Activated naive CD8-positive, alpha-beta T cell treated with anti-CD3 and anti-CD28 coated beads, Interleukin-2, amount 50 U/mL, for 24 hours (primary cell): ENCODE measurements at places on chromosomes 7 and 10.
A peak's percentile ranks its signal among the peaks of the same experiment; 100 is the strongest.

DNA sequence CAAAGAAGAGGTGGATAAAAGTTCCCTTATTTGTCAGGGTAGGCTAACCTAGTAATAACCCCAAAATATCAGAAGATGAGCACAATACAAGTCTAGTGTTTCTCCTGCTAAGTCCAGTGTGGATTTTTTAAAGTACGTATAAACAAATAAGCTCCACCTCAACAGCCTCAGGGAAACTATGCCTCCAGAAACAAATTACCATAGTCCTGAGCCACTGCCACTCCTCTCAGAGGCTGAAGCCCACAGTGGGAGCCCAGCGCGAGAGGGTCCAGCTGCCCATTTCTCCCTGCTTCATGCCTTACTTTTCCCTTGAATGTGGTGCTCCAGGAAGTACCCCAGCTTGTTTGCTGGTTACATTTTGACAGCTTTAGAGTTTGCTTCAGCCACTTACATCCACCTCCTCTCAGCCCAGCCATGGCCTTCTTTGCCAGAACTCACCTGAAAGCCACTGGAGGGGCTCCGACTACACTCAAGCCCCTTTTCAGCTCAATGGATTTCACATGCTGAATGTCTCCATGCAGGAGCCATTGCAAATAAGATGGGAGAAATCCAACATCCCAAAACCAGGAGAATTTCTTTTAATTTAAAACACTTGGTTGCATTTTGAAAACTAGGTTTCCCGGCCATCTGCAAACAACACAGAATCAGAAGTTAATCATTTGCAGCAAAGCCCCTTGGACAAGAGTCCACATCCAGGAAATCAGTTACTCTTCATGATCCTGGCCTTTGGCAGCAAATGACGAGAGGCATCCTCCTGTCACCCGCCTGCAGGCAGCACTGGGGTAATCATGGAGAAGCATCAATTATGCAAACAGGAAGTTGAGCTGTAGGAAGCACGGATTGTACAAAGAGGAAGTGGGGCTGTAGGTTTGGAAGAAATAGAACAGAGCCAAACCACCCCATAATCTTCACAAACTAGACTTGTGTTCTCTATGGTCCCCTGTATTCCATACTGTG is 138.1 kb downstream of the HERPUD2 start:
- H3K27me3 ChIP-seq: peaks cover 3% of the 10 kb centered on the region
- no peak overlapping the region for H3K27ac ChIP-seq
- DNase-seq: no peak

- H3K4me3 ChIP-seq: no peak overlapping the region
- DNase-seq: no peak
- no peaks in the 10 kb centered on the region for H3K4me1 ChIP-seq
Measured at GRCh38 chr10:99337311-99337811, 8.2 kb downstream of the CNNM1 start.

DNA sequence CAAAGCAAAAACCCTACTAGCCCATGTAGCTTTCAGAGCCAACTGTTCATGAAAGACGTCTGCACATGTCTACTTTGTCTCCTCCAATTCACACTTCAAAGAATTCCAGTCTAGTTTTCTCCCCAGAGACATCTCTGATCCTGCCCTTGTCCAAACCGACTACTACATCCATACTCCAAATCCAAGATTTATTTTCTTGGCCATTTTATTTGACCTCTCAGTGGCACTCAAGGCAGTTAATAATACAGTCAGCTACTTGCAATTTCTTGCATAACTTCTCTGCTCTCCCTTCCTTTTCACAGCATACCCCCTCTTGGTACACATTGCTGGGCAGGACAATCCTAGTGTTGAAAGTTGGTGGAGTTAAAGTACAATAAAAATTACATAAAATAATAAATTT is 170.9 kb upstream of the INHBA start:
- peaks cover 33% of the 10 kb centered on the region for H3K27me3 ChIP-seq
- peaks cover 56% of the 10 kb centered on the region for H3K4me1 ChIP-seq

DNA sequence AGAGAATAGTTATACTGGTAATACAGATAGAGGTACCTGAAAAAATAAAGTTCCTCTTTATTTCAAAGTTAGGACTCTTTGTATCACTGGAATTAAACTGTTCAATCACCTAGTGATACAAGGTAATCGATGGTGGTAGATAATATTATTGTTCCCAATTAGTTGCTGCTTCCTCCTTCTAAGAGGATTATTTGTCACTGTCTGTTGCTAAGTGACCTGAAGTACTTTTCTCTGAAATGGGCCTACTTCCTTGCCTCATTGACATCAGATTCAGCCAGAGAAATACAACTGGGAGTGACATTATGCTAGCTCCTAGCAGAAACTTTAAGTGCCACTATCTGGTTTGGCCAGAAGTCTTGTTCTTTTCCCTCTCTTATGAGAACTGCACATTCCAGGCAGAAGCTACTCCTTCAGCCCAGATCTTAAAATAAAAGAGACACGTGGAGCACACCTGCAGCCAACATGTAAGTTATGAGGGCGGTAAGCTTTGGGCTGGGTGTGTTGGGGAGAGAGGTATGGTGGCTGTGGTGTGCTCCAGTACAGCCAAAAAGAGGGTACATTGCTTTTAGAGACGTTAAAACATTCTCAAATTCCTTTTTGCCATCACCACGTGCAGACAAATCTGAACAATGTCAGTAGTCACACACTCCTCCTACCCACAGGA is 54.8 kb downstream of the MINDY3 start:
- H3K36me3 ChIP-seq: peaks cover 51% of the 10 kb centered on the region
- no peaks in the 10 kb centered on the region for H3K27me3 ChIP-seq
- no peak overlapping the region for H3K4me3 ChIP-seq
- DNase-seq: no peak
- H3K4me1 ChIP-seq: peaks cover 15% of the 10 kb centered on the region

GRCh38 chr7:22375359-22376048 is 18.6 kb upstream of the RAPGEF5 start:
- no peaks in the 10 kb centered on the region for H3K27me3 ChIP-seq
- no peak overlapping the region for H3K4me3 ChIP-seq
- H3K36me3 ChIP-seq: no peaks in the 10 kb centered on the region
- H3K4me1 ChIP-seq: no peaks in the 10 kb centered on the region

GRCh38 chr10:86400705-86401587 is 34.4 kb upstream of the GRID1 start:
- H3K27ac ChIP-seq: peak overlapping the region; percentile 71
- peak; percentile 79 for DNase-seq
- peak overlapping the region; percentile 79 for H3K4me3 ChIP-seq
- H3K27me3 ChIP-seq: no peaks in the 10 kb centered on the region
- H3K36me3 ChIP-seq: no peaks in the 10 kb centered on the region

DNA sequence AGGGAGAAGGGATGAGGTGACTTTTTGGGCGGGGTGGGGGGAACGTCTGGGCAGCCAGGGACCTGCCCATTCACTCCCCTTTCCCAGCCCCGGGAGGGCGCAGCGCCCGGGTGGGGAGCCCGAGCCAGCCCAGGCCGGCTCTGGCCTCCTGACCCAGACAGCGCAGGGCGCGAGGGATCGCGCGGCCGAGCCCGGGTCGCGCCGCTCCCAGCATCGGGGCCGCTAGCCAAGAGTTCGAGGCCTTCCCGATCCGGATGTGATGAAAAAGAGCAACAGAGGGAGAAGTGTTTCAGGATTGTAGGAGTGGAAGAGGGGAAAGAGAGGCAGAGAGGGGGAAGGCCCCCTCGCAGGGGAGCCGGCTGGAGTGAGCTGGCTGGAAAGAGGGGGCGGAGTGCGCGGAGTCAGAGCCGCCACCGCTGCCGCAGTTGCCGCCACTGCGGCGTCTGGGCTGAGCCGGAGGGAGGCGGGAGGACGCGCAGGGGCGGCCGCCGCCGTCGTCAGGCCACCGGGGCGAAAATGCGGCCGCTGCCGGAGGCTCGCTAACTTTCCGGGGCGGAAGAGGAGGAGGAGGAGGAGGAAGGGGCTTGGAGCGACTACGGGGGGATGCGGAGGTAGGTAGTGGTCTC is at the start of gene MDFIC:
Gene MDFIC (plus strand): TSS at position 69 of the 626 bp plus-strand sequence. CDS start 940 bp downstream, outside the sequence.
- peaks cover 22% of the 10 kb centered on the region for H3K36me3 ChIP-seq
- H3K4me3 ChIP-seq: peak within 1 kb of the TSS; percentile 95
- DNase-seq: peak; percentile 76
- peaks cover 72% of the 10 kb centered on the region for H3K4me1 ChIP-seq
- H3K27me3 ChIP-seq: no peaks in the 10 kb centered on the region

- no peaks in the 10 kb centered on the region for H3K4me1 ChIP-seq
- H3K36me3 ChIP-seq: no peaks in the 10 kb centered on the region
- no peak overlapping the region for H3K27ac ChIP-seq
- peaks cover 3% of the 10 kb centered on the region for H3K27me3 ChIP-seq
- H3K4me3 ChIP-seq: no peak overlapping the region
- DNase-seq: no peak
Measured at GRCh38 chr7:36137258-36137657, 15.8 kb upstream of the EEPD1 start.

DNA sequence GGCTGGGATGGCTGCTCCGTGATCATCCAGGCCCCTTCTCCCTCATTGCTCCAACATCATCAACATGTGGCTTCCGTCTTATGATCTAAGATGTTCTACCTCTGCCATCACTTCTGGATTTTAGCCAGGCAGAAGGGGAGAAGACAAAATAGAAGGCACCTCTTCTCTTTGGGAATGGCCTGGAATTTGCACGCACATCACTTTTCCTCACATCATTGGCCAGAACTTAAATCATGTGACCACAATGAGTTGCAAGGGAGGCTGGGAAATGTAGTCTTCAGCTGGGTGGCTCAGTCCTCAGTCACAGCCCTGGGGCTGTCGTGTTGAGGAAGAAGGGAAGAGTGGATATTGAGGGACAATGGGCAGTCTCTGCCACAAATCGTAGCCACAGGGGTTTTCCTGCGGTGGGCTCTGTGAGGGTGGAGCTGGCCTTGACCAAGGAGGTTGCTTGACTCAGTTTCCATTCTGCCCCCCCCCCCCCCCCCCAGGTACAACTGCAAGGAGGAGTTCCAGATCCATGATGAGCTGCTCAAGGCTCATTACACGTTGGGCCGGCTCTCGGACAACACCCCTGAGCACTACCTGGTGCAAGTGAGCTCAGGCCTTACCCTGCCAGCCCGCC is 50.3 kb downstream of the PALD1 start:
- no peak overlapping the region for H3K4me3 ChIP-seq
- no peaks in the 10 kb centered on the region for H3K4me1 ChIP-seq
- no peaks in the 10 kb centered on the region for H3K27me3 ChIP-seq
- no peak overlapping the region for H3K27ac ChIP-seq

DNA sequence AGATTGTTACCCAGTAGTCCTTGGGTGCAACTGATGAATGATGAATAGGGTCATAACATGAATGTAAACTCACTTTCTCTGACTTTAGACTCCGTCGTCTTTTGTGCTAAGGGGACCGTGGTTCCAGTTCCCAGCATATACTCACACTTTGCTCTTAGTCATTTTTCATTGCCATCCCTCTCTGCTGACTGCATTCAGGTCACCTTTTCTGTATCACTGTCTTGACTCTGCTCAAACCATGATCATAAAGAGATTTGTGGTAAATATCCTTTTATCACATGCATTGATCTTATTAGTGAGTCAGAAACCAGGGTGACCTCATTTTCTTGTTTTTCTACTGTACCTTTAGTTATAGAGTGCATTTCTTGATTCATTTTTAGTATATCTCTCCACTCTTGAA is 141.1 kb upstream of the AGR3 start:
- peaks cover 11% of the 10 kb centered on the region for H3K4me1 ChIP-seq
- H3K27me3 ChIP-seq: no peaks in the 10 kb centered on the region
- no peak for DNase-seq
- no peak overlapping the region for H3K27ac ChIP-seq
- H3K4me3 ChIP-seq: no peak overlapping the region
- no peaks in the 10 kb centered on the region for H3K36me3 ChIP-seq

DNA sequence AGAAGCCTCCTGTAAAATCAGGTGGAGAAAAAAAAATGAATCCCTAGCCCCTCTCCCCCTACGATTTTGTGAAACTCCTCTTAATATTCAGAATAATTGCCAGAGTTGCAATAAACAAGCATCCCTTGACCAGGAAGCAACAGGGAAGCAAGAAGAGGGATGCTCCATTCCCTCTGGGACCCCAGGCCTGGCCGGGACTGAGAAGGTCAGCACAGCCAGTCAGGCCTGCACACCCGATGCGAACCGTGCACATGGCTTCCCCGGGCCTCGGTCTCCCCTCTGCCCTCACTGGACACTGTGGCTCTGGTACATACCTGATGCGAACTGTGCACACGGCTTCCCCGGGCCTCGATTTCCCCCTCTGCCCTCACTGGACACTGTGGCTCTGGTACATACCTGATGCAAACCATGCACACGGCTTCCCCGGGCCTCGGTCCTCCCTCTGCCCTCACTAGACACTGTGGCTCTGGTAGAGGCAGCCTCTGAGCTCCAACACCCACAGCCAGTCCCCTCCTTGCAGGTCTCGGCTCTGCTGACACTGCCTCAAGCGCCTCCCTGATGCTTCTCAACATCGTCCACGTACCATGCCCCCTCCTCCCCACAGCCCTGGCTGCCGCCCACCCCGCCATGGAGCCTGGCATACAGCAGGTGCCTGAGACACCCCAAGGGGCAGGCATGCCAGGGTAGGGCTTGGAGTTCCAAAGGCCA is 138.6 kb downstream of the DIP2C start:
- H3K4me1 ChIP-seq: no peaks in the 10 kb centered on the region
- no peak overlapping the region for H3K4me3 ChIP-seq
- peaks cover 23% of the 10 kb centered on the region for H3K27me3 ChIP-seq
- H3K27ac ChIP-seq: no peak overlapping the region
- H3K36me3 ChIP-seq: no peaks in the 10 kb centered on the region
- DNase-seq: no peak

DNA sequence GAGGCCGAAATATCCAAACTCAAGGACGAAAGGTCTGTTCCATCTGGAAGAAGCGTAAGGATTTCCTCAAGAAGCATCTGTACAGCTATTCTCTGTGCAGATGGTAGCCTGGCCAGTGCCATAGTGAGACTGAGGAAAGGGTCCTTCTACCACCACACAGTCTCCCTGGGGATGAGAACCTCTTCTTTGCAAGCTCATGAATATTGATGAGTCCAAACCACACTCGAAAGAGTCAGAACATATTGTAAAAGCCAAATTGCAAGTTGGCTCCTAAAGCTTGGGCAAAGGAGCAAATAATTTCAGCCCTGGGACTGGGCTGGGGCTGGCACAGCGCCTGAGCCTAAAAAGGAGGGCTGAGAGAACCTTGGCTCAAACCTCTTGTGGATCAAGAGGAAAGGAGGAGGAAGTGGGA is 66.1 kb upstream of the PIP4K2A start:
- no peak overlapping the region for H3K27ac ChIP-seq
- H3K27me3 ChIP-seq: no peaks in the 10 kb centered on the region
- DNase-seq: no peak
- no peaks in the 10 kb centered on the region for H3K4me1 ChIP-seq
- peaks cover 5% of the 10 kb centered on the region for H3K36me3 ChIP-seq
- no peak overlapping the region for H3K4me3 ChIP-seq

DNA sequence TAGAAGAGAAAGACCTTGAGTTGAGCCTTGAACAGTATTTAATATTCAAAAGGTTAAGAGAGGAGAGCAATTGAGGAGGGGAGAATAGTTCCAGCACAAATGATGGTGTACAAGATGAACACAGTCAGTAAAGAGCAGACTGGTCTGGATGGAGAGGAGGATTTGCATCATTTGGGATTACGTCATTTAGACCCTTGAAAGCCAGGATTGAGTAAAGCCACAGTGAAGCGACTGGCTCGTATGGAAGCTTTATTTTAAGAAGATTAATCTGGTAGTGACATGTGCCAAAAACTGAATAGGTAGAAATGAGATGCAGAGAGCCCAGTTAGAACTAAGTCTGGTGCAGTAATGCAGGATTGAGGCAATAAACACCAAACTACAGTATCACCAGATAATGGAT is 52.6 kb downstream of the TRUB1 start:
- H3K4me1 ChIP-seq: no peaks in the 10 kb centered on the region
- H3K36me3 ChIP-seq: peaks cover 17% of the 10 kb centered on the region
- H3K27ac ChIP-seq: no peak overlapping the region
- H3K27me3 ChIP-seq: no peaks in the 10 kb centered on the region
